Melanocyte of skin (primary cell): ENCODE measurements at places on chromosomes 16 and 17. TPM values are rescaled to one million over a fixed set of nuclear protein-coding genes. Genes with fewer than 3 reads are reported as not detected.

MLYCD gene
- 3.7 and 5.9 TPM in 2 replicates for total RNA-seq

SHISA9 gene
- 1.5 TPM in 1 of 2 replicates, not detected in the other for total RNA-seq

FOXO3B gene
- total RNA-seq: 4.0 and 4.8 TPM in 2 replicates

CCP110 gene
- total RNA-seq: 12.7 and 13.1 TPM in 2 replicates

CYGB gene
- total RNA-seq: 56.0 and 118 TPM in 2 replicates
